ENCODE measurements at places on chromosomes 7 and 10.

- no peak for DNase-seq
Measured at GRCh38 chr7:80017101-80017698, 117.4 kb upstream of the GNAI1 start.

DNA sequence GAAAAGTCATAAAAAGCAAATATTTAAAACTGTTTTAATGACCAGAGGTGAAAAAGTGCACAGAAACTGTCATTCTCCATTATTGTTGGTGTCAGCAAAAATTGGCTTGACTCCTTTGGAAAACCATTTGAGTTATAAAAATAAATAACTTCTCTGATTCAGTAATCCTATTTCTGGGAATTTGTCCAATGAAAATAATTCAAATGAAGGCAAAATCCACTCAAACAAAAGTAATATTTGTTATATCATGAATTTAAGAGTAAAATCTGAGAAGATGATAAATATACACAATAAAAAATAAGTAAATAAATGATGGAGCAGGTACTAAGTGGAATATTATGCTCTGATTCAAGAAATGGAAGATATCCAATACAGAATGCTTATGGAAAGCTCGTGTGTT, 326.6 kb upstream of the KLF6 start:
- DNase-seq: no peak

- DNase-seq: no peak
Measured at GRCh38 chr10:124705381-124705740, 38.8 kb downstream of the FAM53B start.

DNA sequence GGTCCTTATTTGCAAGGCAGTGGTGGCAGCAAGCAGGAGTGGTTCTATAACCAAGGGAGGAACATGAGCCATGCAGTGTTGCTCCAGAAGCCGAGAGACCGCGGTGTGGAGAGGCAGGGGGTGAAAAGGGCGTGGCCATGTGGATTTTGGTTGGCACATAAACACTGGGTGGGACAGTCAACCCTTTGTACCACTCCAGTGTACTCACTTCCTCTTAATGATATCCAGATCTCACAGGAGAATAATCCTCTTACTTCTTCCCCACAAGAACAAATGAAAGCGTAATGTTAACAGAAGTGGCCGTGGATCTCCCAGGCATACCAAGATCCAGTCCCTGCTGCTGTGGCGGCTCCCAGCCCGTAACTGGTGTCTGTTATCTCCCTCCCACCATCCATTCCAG, 42.4 kb downstream of the XRCC2 start:
- DNase-seq: no peak

GRCh38 chr7:20183086-20183485, 34.1 kb downstream of the MACC1 start:
- no peak for DNase-seq

DNA sequence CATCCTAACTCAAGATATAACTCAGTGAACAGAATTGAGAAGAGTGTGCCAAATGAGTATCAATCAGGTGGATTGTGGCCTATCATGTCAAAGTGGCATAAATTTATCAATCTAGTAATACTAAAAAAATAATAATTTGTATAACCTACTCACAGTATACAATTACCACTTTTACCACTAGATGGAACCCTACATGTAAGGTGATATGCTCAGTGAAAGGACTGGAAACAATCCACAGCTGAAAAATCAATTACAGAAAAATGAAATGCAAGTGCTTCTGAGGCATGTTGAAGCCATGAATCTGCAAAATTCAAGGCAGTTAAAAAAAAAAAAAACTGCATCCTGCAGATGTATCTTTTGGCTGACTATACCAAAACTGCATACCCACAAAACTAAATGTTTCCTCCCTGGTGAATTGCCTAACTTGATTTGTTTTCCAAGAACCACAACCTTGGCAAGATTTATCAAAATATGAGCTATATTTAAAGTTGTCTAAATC, 13.9 kb downstream of the ARHGAP19 start:
- DNase-seq: peak; percentile 89

GRCh38 chr10:92753865-92754264, 64.1 kb downstream of the HHEX start:
- no peak for DNase-seq

- no peak for DNase-seq
Measured at GRCh38 chr7:55887821-55888247, 578 bp downstream of the ZNF713 start.

DNA sequence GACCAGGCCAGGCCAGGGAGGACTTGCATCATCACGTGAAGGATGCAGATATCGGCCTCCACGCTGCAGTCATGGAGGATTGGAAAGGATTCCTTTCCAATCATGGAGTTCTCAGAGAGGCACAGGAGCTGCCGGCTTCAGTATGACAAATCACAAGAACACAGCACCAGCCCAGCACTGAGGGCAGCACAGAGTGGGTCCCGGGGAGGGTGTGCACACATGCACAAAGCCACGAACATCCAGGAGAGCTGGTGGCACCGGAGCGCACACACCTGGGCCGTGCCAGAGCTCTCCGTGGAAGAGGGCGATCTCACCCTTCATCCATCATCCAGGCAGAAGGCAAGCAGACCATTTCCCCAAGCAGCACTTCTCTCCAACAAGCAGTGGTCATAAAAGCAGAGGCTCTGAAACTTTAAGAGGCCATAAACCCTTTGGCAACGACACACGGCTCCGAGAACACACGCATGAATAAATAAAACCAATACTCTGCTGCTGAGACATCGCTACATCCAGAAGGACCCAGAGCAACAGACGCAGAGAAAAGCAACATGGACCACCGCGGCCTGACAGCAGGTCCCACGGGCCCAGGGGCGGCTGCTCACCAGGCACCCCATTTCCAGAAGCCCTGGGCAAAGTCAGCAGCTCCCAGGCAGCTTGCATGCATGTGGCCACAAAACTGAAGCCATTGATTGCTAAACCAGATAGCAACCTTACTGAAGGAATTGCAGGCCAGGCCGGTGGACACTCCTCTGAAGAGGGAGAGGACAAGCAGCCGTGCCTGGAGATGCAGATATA, 180.8 kb downstream of the USP6NL start:
- DNase-seq: no peak

DNA sequence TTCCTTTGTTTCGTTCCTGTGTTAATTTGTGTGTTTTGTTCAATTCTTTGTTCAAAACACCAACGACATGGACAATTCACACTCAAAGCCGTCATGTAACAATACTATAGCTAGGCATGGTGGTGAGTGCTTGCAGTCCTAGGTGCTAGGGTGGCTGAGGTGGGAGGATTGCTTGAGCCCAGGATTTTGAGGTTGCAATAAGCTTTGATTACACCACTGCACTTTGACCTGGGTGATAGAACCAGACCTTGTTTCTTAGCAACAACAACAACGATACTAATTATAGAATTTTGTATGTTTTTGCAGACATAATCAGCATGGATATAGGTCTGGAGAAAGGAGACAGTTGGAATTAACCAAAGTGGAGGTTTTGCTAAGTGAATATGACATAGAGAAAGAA, 936.2 kb downstream of the PCDH15 start:
- no peak for DNase-seq

GRCh38 chr7:152702-153391, 39.5 kb upstream of the FAM20C start:
- DNase-seq: no peak

GRCh38 chr10:52455098-52455497, 141.0 kb downstream of the DKK1 start:
- DNase-seq: no peak

GRCh38 chr10:77603534-77603927, 34.1 kb downstream of the KCNMA1 start:
- no peak for DNase-seq

GRCh38 chr10:63030536-63030935, 102.6 kb upstream of the NRBF2 start:
- no peak for DNase-seq

DNA sequence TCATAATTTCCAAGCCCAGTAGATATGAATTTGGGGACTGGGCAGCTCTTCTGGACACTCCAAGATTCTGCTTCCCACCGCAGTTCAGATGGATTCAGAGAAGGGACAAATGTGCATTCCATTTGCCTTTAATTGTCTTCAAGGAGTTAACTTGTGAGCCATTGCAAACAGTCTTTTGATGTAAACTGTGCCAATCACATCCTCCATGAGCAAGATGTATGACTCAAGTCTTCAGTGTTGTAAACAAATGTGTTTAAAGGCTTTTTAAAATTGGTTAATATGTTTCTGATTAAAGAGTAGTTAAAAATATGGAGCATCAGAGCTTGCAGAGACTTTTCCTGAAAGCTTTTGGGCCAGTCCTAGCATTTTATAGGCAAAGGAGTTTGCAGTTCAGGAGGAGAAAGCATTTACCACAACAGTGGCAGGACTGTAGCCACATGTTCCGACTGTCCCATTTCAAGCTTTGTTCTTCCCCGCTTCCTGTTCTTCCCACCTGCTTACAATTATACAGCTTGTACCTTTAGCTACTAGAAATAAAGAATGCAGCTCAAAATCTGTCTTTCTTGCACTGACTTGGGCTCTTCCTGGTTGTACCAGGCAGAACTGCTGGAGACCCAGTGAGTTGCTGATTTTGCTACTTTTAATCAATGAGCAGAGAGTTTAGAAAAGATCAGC, 6.2 kb downstream of the SLC18A2 start:
- DNase-seq: peak; percentile 23

DNA sequence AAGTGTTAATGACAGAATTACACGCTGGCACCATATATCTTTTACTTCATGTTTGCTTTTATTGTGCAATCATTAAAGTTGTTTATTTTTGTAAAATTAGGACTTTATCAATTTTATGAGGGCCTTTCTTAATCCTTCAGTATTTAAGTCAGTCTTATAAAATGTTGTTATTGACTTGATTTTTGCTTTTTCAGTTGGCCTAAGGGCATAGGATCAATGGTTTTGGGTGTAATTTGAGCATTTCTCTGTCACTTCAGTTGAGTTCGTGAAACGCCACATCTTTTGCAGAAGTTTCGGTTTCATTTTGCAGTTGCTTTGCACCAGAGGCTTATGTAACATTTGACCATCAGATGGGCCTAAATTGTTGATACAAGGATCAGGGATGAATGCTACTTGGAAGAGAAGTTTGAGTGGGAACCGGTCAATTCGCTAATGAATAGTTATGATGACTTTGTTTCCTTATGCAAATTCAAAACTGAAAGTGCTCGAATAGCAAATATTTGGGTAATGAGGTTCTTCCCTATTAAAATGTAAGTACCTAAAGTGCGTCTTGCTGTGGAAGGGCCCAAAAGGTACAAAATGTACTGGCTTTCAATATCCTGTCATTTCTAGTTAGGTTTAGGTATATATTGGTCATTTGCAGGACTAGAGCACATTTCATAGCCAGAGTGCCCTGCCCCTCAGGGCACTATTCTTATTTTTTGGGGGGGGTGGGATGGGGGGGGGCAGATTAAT, 340.9 kb downstream of the LRMDA start:
- DNase-seq: no peak

GRCh38 chr10:108204528-108205305, 1040.2 kb upstream of the SORCS1 start:
- peak; percentile 16 for DNase-seq

- DNase-seq: no peak
Measured at GRCh38 chr7:104032486-104032885, 43.0 kb upstream of the RELN start.

- peak; percentile 50 for DNase-seq
Measured at GRCh38 chr7:14457568-14458453, 444.7 kb downstream of the DGKB start.

GRCh38 chr10:93475871-93476270, 6.3 kb downstream of the MYOF start:
- no peak for DNase-seq

DNA sequence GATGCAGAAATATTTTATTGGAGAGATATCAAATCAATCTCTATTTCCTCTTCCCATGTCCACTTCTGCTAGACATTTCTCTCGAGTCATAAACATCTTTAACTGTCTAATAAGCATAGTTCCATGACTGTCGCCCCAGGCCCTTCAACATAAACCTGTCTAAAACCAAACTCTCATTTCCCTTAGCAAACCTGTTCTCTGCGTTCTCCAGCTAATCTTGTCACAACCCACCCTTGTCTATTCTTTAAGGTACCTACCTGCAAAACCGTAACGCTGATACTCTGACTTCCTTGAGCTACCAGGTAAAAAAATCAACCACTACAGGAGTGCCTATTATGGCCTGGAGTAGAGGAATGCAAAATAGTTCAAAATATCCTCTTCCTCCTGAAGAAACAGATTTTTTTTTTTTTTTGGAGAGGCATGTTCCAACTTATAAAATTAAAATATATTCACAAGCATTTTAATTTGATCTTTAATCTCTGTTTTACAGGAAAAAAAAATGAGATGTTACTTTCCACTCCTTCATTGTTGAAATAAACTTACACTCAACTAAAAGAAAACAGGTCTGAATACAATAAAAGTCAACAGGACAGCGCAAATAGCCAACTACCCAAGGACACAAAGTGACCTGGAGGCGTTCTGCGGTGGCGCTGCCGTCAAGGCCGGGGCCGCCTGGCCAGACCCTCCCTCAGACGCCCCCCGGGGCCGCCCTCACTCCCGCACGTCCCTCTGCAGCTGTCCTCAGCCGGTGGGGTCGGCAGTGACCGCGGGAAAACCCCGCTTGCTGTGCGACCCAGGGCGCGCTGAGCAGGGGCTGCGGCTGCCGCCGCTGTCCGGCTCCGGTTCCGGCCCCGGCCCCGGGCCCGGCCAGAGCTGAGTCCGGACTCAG, 765 bp downstream of the SLC25A40 start:
- no peak for DNase-seq

DNA sequence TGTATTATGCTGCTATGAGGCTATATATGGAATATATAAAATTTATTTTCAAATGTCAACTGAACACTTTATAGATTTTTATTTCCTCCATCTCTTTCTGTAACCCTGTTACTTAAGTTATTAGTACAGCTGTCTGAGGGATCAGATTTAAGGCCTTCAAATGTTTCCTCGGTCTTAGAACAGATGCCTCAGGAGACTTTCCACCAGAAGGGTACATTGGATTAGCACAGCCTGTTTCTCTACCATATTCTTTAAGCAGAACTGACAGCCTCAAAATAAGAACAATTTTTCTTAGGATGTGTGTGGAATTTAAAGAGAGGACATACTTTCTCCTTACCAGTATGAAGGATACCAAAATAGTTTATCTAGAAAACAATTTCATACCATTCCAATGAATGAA, 53.0 kb upstream of the HGF start:
- no peak for DNase-seq

GRCh38 chr7:156004265-156005201, 192.3 kb upstream of the SHH start:
- no peak for DNase-seq

GRCh38 chr7:108007261-108007660, 4.3 kb upstream of the LAMB1 start:
- DNase-seq: no peak
